ENCODE measurements at places on chromosomes 3 and 15.

DNA sequence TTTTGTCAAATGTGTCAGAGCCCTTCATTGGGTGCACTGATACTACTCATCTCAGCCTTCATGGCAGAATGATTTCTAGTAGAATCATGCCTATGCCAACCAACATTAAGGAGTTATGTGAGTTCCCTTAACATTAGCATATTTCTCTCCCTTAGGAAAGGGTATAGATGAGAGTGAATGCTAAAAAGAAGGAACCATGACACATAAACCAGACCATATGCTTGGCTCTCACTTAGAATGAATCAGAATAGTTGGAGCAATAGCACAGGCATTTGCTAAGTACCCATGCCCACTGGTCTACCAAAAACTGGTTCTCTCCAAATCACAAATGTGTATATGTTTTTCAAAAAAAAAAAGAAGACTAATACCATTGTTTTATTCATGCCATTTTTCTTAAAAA, 51.1 kb downstream of the STRIT1 start:
- DNase-seq: no peak

DNA sequence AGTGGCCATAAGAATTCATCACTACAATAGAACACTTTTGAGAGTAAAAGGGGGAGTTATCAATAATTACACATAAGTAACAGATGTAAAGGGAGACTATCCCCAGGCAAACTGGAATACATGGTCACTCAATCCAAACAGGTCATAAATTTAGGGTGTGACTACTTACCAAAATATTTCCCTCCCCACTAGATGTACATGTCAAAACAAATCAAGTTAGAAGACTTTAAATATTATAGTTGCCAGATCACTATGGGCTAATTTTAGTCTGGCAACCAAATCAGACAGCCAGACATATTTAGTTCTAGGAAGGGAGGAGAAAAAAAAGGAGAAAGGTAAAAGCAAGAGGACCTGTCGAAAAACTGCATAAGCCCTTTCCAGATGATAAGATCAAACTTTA, 23.1 kb downstream of the SLC24A5 start:
- DNase-seq: no peak

DNA sequence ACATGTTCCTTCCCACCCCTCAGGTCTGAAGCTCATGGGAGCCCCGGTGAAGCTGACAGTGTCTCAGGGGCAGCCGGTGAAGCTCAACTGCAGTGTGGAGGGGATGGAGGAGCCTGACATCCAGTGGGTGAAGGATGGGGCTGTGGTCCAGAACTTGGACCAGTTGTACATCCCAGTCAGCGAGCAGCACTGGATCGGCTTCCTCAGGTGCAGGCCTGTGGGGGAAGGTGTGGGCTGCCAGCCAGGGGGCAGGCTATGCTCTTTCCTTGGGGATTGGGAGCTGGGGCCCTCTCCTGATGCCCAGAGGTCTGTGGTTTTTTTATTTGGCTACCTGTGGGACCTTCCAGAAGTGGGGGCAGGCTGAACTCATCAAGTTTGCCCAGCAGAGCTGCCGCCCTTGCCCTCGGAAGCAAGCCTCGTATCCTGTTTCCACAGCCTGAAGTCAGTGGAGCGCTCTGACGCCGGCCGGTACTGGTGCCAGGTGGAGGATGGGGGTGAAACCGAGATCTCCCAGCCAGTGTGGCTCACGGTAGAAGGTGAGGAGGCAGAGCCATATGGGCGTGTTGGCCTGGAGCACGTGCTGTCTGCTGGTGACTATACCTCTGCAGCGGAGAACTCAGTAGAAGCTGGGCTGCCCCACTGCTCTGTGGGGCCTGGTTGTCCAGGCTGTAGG, 2.2 kb downstream of the TYRO3 start:
- no peak for DNase-seq

GRCh38 chr3:28449398-28449797, 100.8 kb upstream of the AZI2 start:
- DNase-seq: no peak

GRCh38 chr3:112741983-112742382, 101.0 kb upstream of the CCDC80 start:
- DNase-seq: no peak
